ENCODE measurements at places on chromosomes 5 and 9.

- no peak for DNase-seq
Observed at GRCh38 chr9:110188991-110189390, 19.0 kb downstream of the C9orf152 start.

DNA sequence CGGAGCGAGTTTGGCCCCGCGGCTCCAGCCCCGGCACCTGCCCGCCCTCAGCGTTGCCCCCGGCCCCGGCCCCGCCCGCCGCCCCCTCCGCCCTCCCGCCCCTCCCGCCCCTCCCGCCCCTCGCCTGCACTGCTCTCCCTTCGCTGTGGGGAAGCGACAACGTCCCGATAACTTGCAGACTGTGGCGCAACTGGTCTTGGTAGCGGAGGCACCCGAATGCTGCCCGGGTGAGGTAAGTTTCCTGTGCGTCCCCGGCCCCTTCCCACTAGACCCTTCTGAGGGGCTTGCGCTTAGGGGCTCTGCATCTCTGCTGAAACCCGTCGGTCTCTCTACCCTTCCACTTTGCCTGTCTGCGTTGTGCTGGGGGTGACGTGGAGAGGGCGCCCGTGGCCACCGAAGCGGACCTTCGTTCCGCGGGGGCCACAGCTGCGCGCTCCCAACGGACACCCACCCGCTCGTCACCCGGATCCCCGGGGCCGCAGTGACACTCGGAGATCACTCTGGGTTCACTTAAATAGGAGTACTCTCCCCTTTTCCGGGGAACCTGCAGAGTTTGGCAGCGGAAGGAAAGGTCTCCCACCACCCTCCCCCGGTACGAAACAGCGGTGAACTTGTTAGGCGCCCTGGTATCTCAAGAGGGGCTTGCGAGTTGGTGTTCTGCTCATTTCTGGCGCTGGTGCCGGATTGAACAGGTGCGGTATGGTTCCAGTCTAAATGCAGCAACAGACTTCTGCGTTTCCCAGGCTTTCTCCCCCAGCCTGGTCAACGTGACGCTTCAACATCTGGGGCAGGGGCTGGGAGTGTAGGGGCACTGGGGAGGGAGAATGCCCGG lies 707 bp downstream of the PIP5K1B start:
- DNase-seq = no peak

DNA sequence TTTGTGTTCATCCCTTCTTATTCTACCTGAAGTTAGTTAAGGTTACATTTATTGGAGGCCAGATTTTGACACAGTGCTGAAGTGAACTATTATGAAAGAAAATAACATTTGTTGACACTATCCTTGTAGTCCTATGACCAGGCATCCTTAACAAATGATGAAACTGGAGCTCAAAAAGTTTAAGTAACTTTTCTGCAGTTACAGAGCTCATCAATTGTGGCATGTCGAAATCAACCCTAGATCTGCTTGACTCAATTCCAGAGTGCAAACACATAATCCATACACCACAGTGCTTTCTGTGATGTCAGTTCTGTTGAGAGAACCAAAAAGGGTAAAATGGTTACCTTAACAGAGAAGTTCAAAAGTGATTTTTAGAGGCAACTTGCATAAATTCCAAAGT lies 28.6 kb downstream of the KCNN2 start:
- DNase-seq = no peak

- DNase-seq = no peak
Observed at GRCh38 chr9:4038182-4038723, 261.6 kb downstream of the GLIS3 start.

GRCh38 chr5:159545156-159545555 lies 214.9 kb upstream of the IL12B start:
- DNase-seq = no peak

GRCh38 chr5:112640546-112640945 lies 97.1 kb upstream of the APC start:
- DNase-seq = no peak

GRCh38 chr5:126615286-126615685 lies 14.5 kb downstream of the PHAX start:
- no peak for DNase-seq

Measured in SHP77 treated with DMSO at 0.1 percent for 48 hours (cell line).